ENCODE measurements at places on chromosomes 5 and 9. TPM values are rescaled to one million over a fixed set of nuclear protein-coding genes. Genes with fewer than 3 reads are reported as not detected.

Gene PHF24
- total RNA-seq = not detected

Gene CAVIN4
- not detected for total RNA-seq

Gene COL15A1
- total RNA-seq = not detected

Gene FBXW2
- total RNA-seq = 76.9 TPM

- no peak for DNase-seq
These were observed 60.0 kb downstream of the ZNF608 start for GRCh38 chr5:124686239-124687004.

GRCh38 chr9:75687359-75687953 lies 203.0 kb upstream of the PCSK5 start:
- DNase-seq = no peak

GRCh38 chr5:10635257-10635866 lies 71.5 kb downstream of the ANKRD33B start:
- DNase-seq = no peak

- DNase-seq = no peak
These were observed 294.6 kb upstream of the PUM3 start for GRCh38 chr9:3138231-3139229.

GRCh38 chr5:11681796-11682195 lies 222.4 kb downstream of the CTNND2 start:
- DNase-seq = no peak

DNA sequence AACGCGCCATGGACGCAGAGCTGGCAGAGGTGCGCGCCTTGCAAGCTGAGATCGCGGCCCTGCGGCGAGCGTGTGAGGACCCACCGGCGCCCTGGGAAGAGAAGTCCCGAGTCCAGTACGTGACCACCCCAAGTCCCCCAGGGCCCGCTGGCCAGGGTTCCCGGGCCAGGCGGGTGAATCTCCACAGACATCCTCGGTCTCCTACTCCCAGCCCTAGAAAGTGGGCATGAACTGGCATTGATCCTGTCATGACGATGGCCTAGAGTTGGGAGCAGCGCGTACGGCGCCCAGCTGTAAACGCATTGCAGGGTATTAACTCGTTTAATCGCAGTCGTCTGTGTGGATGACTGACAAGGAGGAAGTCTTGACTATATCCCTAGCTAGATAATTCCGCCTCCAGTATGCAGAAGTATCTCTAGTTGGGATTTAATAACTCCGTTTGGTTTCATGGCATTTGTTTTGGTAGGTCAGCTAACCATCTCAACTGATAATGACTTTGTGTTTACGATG lies 293 bp downstream of the CENPP start:
- DNase-seq = no peak

DNA sequence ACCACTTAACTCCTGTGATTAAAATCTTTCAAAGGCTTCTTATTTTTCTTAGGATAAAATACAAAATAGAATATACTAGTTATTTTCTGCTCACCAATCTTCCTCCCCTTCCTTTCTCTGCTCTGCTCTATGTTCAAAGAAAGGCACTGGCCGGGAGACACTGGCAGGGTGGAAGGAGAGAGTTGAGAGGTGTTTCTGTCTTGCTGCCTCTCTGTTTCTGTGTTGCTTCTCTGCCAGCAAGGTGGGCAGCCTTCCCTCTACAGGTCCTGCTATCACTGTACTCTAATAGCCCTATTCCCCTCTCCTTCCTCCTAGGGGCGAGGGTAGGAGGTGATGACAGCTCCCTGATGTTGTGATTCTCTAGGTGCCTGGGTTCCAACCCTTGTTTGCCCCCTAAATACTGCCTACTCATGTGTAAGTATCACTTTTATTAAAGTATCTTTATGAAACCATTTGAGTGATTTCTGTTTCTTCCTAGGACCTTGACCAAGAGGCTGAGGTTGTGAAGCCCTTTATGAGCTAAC lies 515.1 kb downstream of the TLE4 start:
- DNase-seq = no peak

DNA sequence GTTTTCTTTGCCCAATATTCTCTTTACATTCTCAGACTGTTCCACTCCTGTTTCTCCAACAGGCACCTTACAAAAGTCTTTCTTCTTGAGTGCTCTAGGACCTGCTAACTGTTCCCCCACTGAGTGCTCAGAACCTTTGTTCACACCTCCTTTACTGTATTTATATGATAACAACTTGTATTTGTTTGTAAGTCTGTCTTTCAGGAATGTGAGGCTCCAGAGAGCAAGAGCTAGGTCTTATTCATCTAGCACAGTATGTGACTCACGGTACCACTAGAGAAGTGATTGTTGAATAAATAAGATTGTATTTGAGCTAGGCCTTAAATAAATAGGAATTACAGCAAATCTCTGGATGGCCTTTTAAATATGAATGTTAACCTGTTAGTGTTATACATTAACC lies 42.5 kb upstream of the MYOT start:
- DNase-seq = no peak

Gene C5orf52
- total RNA-seq = not detected

GRCh38 chr9:99489060-99489413 lies 267.0 kb downstream of the SEC61B start:
- no peak for DNase-seq

DNA sequence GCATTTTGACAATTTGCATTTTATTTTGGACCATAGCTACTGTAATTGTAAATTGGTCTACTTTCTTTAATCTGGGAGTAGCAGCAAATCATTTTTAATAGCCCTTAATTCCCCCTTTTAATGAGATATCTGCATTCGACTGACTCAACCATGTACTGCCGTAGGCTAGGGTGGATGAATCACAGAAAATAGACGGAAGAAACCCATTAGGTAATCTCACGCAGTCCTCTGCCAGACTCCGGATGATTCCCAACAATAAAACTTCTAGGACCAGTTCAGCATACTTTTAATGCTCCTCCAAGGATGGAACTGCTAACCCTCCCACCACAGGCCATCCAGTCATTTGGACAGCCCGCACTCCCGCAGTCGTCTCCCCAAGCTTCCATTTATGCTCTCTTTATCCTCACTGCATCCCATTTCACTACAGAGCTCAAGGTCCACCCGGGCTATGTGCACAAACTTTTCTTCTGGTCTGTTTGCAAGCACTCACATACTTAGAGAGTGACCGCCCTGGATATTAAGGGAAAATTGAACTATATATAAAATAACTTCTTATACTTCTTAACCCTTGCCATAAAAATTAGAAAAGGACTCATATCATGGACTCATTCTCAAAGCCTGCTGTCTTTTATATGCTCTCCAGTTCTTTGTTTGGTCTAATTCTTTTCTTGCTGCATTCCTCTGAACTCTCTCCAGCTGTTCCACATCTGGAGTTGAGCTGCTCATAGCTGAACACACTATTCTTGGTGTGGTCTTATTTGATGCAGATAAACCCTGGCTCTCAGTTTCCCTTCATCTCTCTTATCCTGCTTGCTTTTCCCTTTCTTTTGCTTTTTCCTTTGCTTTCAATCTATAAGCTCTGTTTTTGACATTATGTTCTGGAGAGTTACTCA lies 326.6 kb downstream of the ARL15 start:
- DNase-seq = no peak

DNA sequence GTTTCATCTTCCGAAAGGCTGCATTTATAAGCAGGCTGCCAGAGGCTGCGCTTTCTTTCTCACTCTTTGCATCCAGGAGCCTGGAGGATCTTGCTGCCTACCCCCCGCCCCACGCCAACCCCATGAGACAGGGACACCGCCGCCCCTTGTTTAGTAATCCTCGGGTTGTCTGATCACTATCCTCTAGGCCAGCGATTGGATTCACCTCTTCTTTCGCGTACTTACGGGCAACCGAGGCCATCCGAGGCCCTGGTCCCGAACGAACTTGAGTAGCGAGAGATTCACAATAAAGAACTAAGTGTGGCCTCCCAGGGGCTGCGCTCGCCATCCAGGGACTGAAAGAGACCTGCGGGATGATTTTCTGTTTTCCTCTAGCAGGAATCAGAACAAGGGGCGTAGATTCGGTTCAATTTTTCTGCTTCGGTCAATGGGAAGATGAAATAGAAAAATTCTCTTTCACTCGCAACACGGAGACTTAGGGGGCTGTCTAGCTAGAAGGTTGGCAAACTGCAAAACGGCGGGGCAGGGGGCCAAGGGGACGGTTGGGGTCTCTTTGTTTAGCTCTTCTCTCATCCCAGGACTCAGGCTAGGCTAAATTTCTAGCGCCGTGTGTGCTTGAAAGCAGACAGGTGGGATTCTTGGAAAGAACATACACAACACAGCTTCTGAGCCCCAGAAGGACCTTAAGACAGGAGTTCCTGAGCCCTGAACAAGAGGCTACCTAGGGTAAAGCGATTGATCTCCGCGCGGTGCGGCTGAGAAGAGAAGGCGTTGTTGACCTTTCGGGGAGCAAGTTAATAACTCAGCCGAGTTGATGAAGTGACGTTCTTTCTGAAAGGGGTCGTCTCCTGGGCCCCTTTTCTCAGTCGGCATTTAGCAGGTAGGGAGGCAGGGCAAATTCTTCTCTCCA lies 5.8 kb upstream of the ISL1 start:
- DNase-seq = no peak

DNA sequence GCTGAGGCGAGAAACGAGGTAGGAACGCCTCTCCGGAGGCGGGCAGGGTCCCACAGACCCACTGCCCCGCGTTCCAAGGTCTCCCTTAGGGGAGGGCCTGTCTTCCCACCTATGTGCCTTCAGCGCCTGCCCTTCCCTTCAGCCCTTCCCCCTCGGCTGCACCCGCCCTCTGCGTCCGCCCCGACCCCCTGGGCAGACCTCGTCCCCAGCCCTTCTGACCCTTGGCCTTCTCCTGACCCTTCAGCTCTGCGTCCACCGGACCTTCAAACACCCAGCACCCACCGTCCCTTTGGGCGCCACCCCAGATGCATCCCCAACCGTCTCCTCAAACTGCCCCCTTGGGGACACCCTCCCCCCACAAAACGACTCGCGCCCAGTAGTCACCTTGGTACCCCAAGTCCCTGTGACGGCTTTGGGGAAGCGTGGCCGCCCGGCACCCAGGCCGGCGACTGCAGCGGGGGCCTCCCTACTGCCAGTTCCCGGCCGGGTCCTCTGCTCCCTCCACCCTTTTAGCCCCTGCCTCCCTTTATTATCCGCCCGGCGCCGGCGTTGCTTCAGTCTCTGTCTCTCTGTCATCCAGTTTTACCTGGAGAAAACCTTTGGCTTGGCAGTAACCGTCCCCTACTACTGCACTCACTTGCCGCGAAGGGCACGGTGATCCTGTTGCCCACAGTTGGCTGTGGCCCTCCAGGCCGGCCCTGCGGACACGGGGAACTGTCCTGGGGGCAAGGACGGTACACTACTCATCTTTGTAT lies 421 bp downstream of the RUSC2 start:
- no peak for DNase-seq

DNA sequence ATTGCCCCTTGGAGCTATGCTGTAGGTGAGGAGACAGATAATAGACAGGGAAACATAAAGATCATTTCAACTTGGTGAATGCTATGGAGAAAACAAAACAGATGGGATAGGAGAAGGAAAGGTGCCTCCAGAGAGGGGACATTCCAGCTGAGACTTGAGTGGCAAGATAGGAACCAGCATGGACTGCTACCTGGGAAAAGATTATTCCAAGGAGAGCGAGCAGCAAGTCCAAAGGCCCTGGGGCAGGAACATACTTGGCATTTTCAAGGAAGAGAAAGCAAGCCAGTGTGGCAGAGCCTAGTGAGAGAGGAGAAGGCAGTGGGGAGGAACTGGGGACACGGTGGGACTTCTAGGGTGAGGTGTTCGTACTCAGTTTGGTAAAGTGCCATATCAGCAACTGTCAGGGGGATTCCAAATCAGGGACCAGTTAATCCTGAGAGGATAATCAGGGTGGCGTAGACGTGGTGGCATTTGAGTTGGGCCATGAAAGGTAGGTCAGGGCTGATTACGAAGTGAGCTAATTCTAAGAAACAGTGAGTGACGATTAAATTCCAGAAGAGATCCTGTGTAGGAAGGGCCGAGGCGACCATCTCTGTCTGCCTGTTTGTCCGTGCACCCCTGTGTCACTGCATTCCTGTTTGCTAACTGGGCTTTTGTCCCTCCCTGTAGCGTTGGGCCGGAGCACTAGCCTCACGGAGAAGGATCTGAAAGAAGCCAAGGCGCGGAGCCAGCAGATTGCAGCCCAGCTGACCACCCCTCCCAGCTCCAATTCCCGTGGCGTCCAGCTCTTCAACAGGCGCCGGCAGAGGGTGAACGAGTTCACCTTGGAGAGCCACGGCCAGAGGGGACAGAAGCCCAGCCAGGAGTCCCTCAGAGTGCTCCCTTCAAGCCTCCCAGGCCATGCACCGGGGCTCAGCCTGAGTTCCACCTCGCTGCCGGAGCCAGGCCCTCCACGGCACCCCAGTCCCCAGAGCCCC lies 7.1 kb downstream of the SYNPO start:
- no peak for DNase-seq

DNA sequence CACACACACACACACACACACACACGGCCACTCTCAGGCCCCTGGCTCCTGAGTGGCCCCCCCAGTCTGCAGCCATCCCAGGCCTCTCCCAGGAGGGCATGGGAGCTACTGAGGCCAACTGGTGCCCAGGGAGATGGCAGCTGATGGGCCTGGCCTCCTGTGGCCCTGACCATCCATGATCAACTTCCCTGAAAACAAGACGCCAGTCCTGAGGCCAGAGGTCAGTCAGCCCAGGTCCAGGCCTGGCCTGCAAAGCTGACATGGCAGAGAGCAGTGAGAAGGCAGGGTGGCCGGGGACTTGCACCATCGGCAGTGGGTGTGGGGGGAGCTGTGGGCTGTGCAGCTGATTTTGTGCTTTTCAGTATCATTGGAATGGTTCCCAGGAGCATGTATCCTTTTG lies 47.0 kb downstream of the SARDH start:
- no peak for DNase-seq

Gene CORO2A
- 10.0 TPM for total RNA-seq

Gene IFNA13
- total RNA-seq = not detected

DNA sequence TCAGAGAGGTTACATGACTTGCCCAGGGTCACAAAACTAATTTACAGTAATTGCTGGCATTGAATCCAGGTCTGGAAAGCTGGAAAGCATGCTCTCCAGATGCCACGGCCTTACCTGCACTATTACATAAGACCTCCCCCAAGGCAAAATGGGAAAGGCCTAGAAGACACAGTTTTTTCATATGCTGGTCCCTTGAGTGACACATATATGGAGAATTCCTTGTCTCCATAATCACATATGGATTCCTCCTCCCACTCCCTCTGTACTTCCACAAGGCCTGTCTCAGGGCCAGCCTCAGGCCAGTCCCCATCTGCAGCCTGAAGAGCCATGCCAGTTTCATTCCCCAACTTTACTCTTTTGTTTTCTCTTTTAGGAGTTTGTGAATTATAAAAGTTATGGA lies 28.6 kb upstream of the MEIKIN start:
- DNase-seq = no peak

Gene RAB3C
- not detected for total RNA-seq

Gene CDH10
- total RNA-seq = not detected

Gene OLFML2A
- 0.05 TPM for total RNA-seq

Gene PRRX2
- total RNA-seq = not detected

GRCh38 chr9:135305546-135306180 lies 173.9 kb upstream of the PPP1R26 start:
- DNase-seq = no peak

Gene OR1Q1
- 1.1 TPM for total RNA-seq

- no peak for DNase-seq
These were observed 13.1 kb downstream of the DNAJB5 start for GRCh38 chr9:35002623-35003022.

GRCh38 chr9:129702589-129703520 lies 37.4 kb downstream of the PRRX2 start:
- no peak for DNase-seq

GRCh38 chr5:10457682-10458574 lies 16.2 kb downstream of the ROPN1L start:
- DNase-seq = no peak

GRCh38 chr5:55364537-55365055 lies 56.8 kb downstream of the MTREX start:
- DNase-seq = no peak

GRCh38 chr5:10090074-10090473 lies 159.6 kb downstream of the ATPSCKMT start:
- no peak for DNase-seq

- no peak for DNase-seq
These were observed 46.7 kb downstream of the ZNF354A start for GRCh38 chr5:178683783-178684182.
